ENCODE measurements at places on chromosomes 7 and 10.
A peak's percentile ranks its signal among the peaks of the same experiment; 100 is the strongest.

DNA sequence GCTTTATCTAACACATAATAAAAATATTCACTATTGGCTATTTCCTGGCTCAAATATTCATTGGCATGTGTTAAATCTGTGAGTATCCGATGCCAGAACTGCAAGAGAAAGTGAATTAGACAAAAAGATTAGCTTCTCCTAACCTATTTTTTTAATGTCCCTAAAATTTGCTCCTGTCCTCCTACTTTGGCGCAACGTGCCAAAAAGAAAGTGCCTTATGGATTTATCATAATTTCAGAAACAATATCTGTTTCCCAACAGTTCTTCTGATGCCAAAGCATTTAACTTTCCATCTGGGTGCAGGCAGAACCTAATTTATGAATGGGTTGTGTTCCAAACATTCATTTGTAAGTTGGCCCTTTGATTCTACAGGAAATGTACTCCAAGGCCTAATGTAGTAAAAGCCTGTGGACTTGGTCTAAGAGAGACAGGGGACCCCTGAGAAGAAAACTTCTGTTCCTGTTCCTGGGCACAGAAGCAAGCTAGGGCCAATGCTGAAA lies 15.4 kb downstream of the PIP4K2A start:
- H3K4me3 ChIP-seq, result no peak overlapping the region
- no peak for DNase-seq
- H3K27me3 ChIP-seq, result no peaks in the 10 kb centered on the region
- peaks cover 62% of the 10 kb centered on the region for H3K4me1 ChIP-seq
- H3K27ac ChIP-seq, result no peak overlapping the region
- H3K36me3 ChIP-seq, result peaks cover 32% of the 10 kb centered on the region

- H3K4me3 ChIP-seq, result no peak overlapping the region
- H3K36me3 ChIP-seq, result no peaks in the 10 kb centered on the region
- DNase-seq, result no peak
These were observed 25.0 kb upstream of the AQP1 start for GRCh38 chr7:30886608-30887011.

- DNase-seq, result no peak
- H3K36me3 ChIP-seq, result no peaks in the 10 kb centered on the region
- H3K4me3 ChIP-seq, result no peak overlapping the region
- H3K27ac ChIP-seq, result no peak overlapping the region
- peaks cover 14% of the 10 kb centered on the region for H3K27me3 ChIP-seq
These were observed 90.3 kb downstream of the BTRC start for GRCh38 chr10:101444058-101444898.

GRCh38 chr10:49518982-49519578 lies 19.8 kb downstream of the ERCC6 start:
- H3K27ac ChIP-seq, result no peak overlapping the region
- DNase-seq, result no peak
- no peaks in the 10 kb centered on the region for H3K27me3 ChIP-seq
- peaks cover 52% of the 10 kb centered on the region for H3K36me3 ChIP-seq
- no peak overlapping the region for H3K4me3 ChIP-seq

DNA sequence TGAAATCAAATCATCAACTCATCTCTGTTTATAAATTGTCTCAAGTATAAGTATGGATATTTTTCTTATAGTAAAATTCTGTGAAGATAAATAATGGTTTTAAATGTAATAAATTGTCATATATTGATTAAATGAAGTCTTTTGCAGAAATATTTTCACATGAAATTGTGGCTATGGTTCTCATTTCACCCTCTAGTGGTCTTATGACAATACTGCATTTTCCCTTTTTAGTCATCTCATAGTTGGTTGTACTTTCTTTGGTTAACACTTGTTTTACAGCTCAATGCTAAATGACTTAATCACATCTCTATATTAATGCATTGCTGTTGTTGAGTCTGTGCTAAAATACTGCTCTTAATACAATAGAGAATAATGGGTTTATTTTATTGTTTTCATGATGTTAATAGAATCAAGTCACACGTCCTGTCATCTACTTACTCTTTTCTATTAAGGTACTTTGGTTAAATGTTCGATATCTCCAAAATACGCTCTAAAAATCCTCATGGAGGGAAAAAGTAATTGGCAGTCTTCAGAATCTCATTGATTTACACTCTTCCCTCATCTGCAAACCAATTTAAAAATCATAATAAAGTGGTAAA lies 38.0 kb upstream of the CACNA2D1 start:
- no peaks in the 10 kb centered on the region for H3K36me3 ChIP-seq
- H3K4me3 ChIP-seq, result no peak overlapping the region
- H3K4me1 ChIP-seq, result no peaks in the 10 kb centered on the region
- no peak for DNase-seq

DNA sequence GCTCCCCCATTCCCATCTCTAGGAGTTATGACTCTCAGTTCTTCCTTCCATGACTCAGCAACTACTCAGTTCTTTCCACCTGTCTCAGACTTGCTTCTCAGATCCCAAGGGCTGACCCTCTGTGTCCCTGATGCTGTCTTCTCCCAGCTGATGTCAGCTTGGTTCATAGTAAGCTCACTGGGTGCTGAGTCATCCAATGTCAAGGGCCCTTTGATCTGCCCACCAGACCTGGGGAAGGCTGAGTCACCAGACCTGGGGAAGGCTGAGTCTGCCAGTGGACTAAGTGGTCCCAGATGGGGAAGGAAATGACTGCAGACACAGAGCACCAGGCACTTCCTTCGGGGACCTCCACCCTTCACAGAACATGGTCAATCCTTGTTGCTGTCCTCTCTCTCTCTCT lies 76.1 kb upstream of the ZEB1 start:
- H3K27me3 ChIP-seq, result peaks cover 13% of the 10 kb centered on the region
- peaks cover 14% of the 10 kb centered on the region for H3K4me1 ChIP-seq
- H3K27ac ChIP-seq, result no peak overlapping the region
- H3K4me3 ChIP-seq, result no peak overlapping the region

- no peak overlapping the region for H3K27ac ChIP-seq
- H3K4me1 ChIP-seq, result no peaks in the 10 kb centered on the region
- no peak for DNase-seq
- no peaks in the 10 kb centered on the region for H3K36me3 ChIP-seq
- no peak overlapping the region for H3K4me3 ChIP-seq
- H3K27me3 ChIP-seq, result no peaks in the 10 kb centered on the region
These were observed 233.2 kb upstream of the AUTS2 start for GRCh38 chr7:69364813-69365643.

GRCh38 chr10:103038570-103038969 lies 120.5 kb downstream of the CNNM2 start:
- no peak for DNase-seq
- peaks cover under 1% of the 10 kb centered on the region for H3K27me3 ChIP-seq
- no peak overlapping the region for H3K4me3 ChIP-seq
- no peak overlapping the region for H3K27ac ChIP-seq
- no peaks in the 10 kb centered on the region for H3K36me3 ChIP-seq

- H3K4me3 ChIP-seq, result no peak overlapping the region
- no peak for DNase-seq
- H3K36me3 ChIP-seq, result no peaks in the 10 kb centered on the region
- peak overlapping the region; percentile 49 for H3K27ac ChIP-seq
- H3K27me3 ChIP-seq, result peaks cover 5% of the 10 kb centered on the region
- peaks cover 44% of the 10 kb centered on the region for H3K4me1 ChIP-seq
These were observed 42.1 kb downstream of the RBM17 start for GRCh38 chr10:6130848-6131470.

GRCh38 chr10:97522071-97522470 lies 23.3 kb downstream of the UBTD1 start:
- DNase-seq, result no peak
- no peak overlapping the region for H3K4me3 ChIP-seq
- H3K36me3 ChIP-seq, result no peaks in the 10 kb centered on the region
- no peak overlapping the region for H3K27ac ChIP-seq

GRCh38 chr7:157818701-157819454 lies 482.1 kb downstream of the DNAJB6 start:
- no peak overlapping the region for H3K27ac ChIP-seq
- H3K4me3 ChIP-seq, result no peak overlapping the region
- DNase-seq, result no peak
- no peaks in the 10 kb centered on the region for H3K27me3 ChIP-seq

DNA sequence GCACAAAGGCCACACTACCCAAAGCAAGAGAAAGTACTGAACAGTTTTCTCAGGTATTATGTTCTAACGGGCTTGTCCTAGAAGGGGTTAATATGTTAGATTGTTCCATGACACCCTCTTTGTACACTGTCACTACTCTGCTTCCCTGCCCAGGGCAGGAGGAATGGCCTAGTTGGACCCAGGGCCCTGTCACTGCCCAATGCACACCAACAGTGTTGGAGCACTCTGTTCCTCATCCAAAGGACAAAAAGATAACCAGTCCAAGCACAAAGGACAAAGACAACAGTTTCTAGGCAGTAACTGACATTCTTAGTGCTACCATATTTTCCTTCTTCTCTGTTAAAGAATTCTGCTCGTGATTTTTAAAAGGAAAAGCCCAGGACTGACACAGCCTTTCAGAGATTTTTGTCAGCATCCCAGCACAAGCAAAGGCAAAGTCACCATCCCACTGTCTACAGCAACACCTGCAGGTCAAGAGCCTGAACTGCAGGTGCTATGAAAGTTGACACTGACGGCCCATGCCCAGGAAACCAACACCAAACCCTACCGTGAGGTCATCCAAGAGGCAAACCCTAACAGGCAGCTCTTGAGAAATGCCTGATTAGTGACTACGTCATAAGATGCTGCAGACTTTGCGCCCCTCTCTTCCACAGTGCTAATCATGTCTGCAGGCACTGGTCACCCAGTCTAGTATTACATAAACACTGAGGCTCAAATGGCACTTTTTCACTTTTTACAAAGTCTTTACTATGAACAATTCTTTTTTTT lies 13.2 kb downstream of the NUDCD3 start:
- no peak overlapping the region for H3K4me3 ChIP-seq
- no peak overlapping the region for H3K27ac ChIP-seq
- peaks cover 81% of the 10 kb centered on the region for H3K36me3 ChIP-seq
- H3K27me3 ChIP-seq, result no peaks in the 10 kb centered on the region

GRCh38 chr7:84490661-84491060 lies 296.1 kb upstream of the SEMA3A start:
- no peaks in the 10 kb centered on the region for H3K4me1 ChIP-seq
- H3K36me3 ChIP-seq, result no peaks in the 10 kb centered on the region
- no peaks in the 10 kb centered on the region for H3K27me3 ChIP-seq
- H3K27ac ChIP-seq, result no peak overlapping the region
- DNase-seq, result no peak
- no peak overlapping the region for H3K4me3 ChIP-seq

DNA sequence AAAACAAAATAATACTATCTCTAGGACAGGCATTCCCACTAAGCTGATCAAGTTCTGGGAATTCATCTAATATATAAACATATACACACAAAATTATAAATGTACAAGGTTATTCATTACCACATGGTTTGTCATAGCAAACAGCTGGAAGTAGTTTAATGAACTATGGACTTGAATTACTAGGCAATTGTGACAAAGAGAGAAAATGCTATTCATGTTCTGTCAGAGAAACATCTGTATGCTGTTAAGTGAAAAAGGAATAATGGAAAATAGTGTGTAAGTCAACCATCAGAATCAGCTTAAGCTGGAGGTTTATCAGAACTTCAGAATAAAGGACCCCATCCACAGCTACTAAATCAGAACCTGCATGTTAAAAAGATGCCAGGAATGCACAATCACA lies 2.8 kb downstream of the ZNF248 start:
- DNase-seq, result no peak
- H3K4me1 ChIP-seq, result peaks cover 25% of the 10 kb centered on the region
- no peak overlapping the region for H3K4me3 ChIP-seq
- no peak overlapping the region for H3K27ac ChIP-seq
- peaks cover 46% of the 10 kb centered on the region for H3K36me3 ChIP-seq
- H3K27me3 ChIP-seq, result no peaks in the 10 kb centered on the region

- no peaks in the 10 kb centered on the region for H3K27me3 ChIP-seq
- H3K4me3 ChIP-seq, result no peak overlapping the region
- H3K4me1 ChIP-seq, result peaks cover 2% of the 10 kb centered on the region
These were observed 56.5 kb downstream of the MMRN2 start for GRCh38 chr10:86900955-86901354.

DNA sequence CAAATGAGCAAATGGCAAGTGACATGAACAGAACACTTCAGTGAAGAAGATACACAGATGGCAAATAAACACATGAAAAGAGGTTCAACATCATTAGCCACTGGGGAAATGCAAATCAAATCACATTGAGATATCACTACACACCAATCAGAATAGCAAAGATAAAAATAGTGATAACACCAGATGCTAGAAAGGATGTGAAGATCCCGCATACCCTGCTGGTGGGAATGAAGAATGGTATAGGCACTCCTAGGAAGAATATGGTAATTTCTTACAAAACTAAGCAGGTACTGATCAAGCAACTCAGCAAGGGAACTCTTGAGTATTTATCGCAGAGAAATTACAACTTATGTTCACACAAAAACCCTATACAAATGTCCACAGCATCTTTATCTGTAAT lies 11.2 kb downstream of the LAMB4 start:
- DNase-seq, result no peak
- H3K27me3 ChIP-seq, result peaks cover 18% of the 10 kb centered on the region
- H3K4me3 ChIP-seq, result no peak overlapping the region
- H3K4me1 ChIP-seq, result peaks cover 19% of the 10 kb centered on the region
- no peak overlapping the region for H3K27ac ChIP-seq

- H3K27ac ChIP-seq, result no peak overlapping the region
- no peak for DNase-seq
- peaks cover 30% of the 10 kb centered on the region for H3K4me1 ChIP-seq
- peaks cover 2% of the 10 kb centered on the region for H3K27me3 ChIP-seq
- H3K36me3 ChIP-seq, result peaks cover 2% of the 10 kb centered on the region
These were observed 54.8 kb downstream of the DPY19L1 start for GRCh38 chr7:34982371-34983019.

DNA sequence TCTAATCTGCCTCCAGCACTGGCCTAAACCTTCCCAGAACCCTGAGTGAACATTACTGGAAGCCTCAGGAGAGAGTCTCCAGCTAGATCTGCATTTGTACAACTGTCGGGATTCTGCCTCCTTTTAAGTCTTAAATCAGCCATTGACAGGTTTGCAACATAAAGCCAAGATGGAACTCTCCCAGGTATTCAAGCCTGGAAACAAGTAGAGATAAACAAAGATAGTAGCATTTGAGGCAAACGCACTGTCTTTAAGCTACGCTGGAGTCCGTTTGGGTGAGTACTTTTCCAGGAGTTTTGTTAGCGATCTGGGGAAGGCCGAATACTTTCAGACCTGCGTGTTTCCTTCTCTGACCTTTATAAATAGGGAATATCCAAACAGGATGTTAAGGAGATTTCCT lies 317.2 kb upstream of the FZD8 start:
- no peak overlapping the region for H3K27ac ChIP-seq
- no peaks in the 10 kb centered on the region for H3K36me3 ChIP-seq
- H3K27me3 ChIP-seq, result no peaks in the 10 kb centered on the region
- no peak for DNase-seq
- no peak overlapping the region for H3K4me3 ChIP-seq
- H3K4me1 ChIP-seq, result no peaks in the 10 kb centered on the region
